NCI-H748 treated with DMSO at 0.1 percent for 48 hours (cell line): ENCODE measurements at places on chromosomes 1 and 21.

DNA sequence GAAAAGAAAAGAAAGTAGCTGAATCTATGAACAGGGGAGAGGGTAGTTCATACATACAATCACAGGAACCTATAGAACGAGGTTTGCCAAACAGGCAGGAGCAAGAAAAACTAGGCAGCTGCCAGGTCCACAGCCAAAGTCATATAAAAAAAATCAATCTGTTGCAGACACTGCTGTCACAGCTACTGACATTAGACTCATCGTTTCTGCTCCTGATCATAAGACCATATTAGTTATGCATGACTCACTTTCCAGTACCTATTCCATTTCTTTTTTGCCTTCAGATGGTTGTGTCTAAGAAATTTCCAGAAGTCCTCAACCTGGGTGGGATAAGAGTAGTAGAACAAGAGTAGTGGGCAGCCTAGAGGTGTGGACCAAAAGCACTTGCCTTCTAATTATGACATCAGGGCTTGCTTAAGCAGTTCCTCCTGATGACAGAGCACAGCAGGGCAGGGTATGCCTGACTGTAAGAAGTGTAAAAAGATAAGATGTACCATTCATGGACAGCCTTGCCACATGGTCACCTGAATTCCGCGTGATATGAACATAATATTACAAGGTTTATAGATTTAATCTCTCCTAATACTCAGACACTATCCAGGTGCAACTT, 323.2 kb upstream of the SGIP1 start:
- DNase-seq, result no peak

- no peak for DNase-seq
These were observed 57.2 kb downstream of the ST3GAL3 start for GRCh38 chr1:43764581-43764980.

GRCh38 chr1:226073184-226073950, 10.9 kb downstream of the H3-3A start:
- DNase-seq, result no peak

DNA sequence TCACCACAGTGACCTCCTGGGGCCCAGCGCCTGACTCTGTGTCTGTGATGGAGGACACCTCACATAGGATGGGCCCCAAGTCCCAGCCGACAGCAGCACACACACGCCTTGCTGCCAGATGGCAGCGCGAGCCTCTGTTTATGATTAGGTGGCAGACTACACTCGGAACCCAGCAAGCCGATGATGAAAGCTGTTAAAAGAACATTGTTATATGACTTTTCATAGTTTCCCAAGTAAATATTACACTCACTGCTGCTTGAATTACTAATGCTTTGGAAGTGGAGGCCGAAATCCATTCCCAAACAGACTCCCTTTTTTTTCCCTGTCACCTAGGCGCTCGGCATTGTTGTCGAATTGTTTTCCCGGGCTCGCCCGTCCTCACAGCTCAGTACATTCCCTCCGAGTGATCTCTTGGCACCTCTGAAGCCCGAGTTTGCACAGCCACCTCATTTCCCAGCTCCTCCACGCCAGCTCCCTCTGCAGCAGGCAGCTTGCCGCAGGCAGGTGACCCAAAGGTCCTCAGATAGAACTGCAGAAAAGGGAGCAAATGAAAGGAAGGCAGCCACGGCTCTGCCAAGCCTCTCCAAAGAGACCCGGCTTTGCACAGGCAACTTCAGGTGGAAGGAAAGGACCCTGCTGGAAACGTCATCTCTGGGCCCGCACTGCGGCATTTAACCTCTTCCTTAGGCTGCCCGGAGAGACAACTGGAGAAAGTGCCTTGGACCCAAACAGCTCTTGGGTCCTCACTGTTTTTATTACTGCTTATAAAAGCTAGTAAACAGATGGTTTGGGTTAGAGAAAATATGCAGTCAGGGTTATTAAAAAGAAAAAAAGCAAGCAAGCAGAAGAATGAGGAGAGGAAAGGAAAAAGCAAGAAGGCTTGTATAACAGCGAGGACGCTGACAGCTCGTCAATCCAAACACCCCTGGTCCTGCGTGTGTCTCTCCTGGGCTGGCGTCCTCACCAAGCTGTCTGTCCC, 72.2 kb upstream of the SLC25A33 start:
- no peak for DNase-seq

DNA sequence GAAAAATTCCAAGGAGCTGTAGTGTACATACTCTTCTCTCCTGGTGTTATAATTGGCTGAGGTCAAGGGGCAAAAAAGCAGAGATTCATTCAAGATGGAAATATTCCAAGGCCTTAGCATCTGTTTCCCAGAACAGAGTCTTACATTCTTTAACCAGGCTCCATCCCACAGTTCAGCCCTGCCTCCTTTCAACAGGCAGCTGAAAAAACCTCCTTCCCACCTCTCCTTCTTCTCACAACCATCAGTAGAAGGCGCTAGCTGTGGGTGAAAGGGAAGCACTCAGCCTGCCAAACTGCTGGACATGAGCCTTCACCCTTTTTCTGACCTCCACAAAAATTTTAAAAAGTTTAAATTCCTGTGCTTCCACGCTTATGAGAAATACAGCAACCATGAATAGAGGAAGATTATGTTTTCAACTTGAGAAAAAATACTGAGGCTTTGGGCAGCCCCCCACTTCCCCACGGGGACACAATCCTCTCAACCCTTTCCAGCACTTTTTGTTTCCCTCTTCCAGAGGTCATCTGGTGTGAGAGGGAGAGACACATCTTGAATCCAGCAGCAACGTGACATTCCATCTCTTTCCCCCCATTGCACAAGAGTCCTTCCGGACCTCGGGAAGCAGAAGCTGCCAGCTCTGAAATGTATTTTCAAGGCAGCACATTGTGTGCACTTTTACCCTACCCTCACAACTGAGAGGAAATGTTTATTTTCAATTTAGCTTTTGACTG, 43.2 kb upstream of the FMO2 start:
- DNase-seq, result no peak

DNA sequence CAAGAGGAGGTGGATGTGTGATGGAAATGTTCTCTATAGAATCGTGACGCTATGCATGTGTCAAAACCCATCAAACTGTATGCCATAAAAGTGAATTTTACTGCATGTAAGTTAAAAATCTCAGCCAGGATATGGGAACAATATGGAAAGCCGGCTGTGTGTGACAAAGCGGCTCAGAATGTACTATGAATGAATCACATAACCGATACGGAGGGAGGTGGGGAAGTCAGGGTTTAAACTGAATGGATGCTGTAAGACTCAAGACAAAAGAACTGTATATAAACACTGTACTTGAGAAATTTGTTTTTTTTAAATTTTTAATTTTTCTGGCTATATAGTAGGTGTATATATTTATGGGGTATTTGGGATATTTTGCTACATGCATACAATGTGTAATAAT, 111.6 kb upstream of the PDE4B start:
- DNase-seq, result no peak

DNA sequence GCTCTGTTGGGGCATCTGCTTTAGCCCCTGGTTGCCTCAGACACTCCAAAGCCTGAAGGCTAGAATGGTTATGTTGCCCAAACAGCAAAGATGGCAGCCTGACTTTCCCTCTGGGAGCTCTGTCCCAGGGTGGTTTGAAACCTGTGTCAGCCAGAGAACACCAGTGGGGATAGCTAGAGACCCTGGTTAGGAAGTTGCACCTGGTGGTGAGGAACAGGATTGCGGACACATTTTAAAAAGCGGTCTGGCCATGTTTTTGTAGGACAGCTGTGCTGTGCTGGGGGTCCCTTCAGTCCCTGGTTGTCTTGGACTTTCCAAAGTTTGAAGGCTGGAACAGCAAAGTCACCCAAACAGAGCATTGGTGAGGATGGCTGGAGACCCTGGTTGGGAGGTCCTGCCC, 87.8 kb downstream of the DNM3 start:
- no peak for DNase-seq

GRCh38 chr1:153540394-153541361, at the start of gene S100A5:
Gene S100A5 (minus strand): TSS chr1:153540934. CDS start chr1:153540191, 743 bp downstream.
- no peak for DNase-seq

DNA sequence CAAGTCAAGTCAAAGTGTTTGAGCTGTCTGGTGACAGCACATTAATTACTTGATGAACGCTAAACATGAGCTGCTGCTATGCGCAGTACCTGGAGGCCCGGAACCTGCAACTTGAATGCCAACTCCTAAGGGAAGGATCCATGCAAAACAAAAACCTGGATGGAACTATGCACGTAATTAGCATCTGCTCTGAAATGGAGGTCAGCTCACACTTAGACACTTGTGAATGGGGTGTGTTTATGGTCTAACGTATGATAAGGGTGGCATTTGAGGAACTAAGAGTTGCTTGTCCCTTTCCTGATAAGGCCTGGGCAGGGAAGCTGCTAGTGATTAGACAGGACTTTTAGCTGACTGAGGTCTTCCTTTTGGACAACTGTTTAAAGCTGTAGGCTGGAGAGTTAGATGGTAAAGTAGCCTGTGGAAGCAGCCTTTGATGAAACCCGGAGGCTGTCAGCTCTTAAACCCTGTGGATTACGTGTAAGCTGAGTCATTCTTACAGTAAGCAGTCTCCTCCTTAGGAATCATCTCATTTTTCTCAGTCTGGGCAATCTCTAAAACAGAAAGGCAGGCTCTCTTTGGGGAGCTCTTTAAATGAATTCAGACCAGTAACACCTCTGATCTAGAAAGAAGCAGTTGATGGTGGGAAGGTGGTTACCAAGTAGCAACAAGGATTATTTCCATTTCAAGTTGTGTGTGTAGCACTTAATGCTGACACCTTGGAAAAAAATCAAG, 6.8 kb downstream of the TENT5C start:
- DNase-seq, result no peak

DNA sequence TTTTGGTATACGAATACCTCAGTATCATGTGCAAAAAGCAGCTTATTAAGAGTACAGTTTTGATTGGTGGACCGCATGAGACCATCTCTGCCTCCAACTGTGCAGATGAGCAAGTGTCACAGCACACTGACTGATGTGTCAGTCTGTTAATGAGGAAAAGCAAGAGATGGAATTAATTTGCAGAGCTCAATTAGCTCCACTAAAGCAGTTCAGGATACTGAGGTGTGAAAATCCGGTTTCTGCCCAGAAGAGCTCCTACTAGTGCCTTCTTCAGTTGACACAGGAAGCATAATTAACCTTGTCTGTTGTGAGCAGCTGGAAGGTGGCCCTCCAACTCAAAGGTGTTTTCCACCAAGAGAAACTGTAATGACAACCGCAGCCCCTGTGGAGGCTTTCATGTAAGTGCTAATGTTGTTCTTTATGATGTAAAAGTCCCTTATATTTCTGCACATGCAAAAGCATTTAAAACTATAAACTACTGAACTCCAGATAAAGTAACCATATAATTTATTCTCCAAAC, 44.3 kb downstream of the PCNX2 start:
- no peak for DNase-seq

GRCh38 chr1:230754796-230755195, 7.6 kb downstream of the CAPN9 start:
- DNase-seq, result no peak

- DNase-seq, result peak; percentile 67
These were observed 1.7 kb downstream of the IRF2BP2 start for GRCh38 chr1:234608025-234608910.

- no peak for DNase-seq
These were observed 37.5 kb upstream of the LAMC2 start for GRCh38 chr1:183148599-183148998.

DNA sequence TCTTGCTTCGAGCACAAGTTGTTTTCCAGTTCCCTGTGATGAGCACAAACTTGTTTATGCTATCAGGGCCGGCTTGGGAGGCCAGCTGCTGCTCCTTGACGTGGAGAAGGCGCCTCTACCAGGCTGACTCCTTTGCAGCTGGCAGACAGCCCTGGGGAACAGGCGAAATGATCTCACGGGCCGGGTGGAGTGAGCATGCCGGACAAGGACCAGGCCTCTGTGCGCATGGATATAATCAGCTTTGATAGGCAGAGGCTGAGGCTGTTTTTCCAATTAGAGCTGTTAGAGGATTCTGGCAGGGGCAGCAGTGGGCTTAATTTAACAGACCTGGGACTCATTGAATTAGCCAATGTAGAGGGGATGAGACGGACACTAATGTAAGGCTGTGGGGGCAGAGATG, 38.9 kb downstream of the FAM163A start:
- no peak for DNase-seq

DNA sequence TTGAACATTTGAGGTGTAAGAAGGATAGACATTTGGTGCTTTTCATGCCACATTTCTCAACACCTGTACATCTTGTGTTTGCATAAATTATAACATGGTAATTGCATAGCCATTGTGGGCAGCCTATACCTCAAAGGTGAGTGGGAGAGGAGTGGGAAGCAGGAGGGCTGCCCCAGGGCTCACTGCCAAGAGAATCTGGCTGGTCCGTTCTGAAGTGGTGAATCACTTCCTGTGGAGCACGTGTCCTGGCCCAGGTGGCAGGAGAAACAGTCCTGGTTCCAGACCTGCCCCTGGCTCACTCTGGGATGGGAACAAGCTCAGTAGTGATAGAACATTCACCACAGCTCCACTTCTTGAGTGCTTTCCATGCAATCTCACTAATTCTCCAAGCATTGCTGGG, 11.6 kb upstream of the OLFML2B start:
- no peak for DNase-seq

DNA sequence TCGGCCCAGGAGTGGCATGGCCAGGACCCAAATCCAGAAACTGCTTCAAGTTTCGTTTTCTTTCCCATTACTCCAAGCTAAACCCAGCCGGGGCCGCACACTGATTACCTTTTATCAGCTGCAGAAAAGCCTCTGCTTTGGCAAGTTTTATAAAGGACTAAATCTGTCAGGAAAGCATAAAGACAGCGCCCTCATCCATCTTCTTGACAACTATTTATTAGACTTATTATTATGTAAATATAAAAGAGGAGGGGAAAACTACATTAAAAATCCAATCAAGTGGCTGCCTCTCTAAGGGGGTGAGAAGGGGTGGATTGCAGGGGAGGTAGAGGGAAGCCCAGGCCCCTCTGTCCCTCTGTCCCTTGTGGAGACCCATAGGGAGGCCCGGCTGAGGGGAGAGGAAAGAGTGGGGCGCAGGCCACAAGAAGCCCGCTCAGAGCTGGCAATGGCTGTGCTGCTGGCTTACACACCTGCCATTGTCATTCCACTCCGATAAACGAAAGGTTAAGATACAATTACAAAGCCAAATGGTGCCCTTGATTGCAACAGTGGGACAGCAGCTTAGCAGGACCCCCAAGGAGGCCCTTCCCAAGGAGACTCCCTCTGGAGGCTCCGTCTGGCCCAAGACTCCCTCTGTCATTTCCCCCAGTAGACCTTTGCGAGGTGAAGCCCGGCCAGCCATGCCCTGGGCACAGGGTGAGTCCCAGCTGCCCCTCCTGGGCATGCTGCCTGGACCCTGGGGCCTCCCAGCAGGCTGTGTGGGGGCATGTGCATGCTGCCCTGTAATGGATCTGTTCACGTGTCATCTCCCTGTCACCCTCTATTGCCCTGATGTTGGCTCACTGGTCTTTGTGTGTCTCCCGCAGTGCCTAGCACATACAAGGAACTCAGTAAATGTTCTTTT, 45.4 kb downstream of the KCND3 start:
- no peak for DNase-seq

DNA sequence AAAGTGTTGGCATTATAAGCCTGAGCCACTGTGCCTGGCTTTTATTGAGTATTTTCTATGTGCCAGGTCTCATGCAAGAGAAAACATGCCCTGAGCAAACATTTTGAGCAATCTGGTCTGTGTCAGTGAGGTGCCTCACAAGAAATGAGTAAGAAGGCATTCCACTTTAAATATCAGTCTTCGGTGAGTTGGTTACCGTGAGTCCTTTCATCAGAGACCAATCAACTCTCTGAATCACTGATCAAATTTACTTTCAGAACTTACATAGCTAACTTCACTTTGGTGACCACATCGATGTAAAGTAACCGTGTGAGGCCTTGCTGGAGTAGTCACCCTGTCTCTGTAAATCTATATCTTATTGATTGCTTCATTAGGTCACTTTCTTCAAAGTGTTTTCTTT, 14.3 kb upstream of the DDX59 start:
- DNase-seq, result no peak

GRCh38 chr21:45420061-45421041, 15.4 kb downstream of the COL18A1 start:
- no peak for DNase-seq

- DNase-seq, result no peak
These were observed 21.7 kb downstream of the SLC26A9 start for GRCh38 chr1:205921570-205921909.
